ENCODE measurements at places on chromosomes 11 and 22. TPM values are rescaled to one million over a fixed set of nuclear protein-coding genes. Genes with fewer than 3 reads are reported as not detected.

DNA sequence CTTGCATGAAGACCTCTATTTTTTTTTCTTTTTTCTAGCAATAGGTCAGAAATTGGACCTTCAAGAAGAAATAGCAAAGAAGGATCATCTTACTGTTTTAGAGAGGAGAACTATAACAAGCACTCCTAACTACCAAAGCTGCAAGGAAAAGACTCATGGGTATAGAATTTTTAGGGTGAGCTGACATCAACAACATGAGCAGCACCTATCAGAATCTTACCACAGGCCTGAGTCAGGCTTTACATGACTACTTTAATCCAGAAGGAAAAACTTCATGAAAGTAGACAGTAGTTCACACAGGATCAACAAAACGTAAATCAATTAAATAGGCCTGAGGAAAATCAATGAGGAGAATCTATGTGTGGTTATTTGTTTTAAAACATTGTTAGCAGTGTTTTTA, 130.5 kb downstream of the FAM76B start:
- no peak for DNase-seq

GRCh38 chr11:93662175-93662570, 691 bp downstream of the CEP295 start:
- peak; percentile 4 for DNase-seq

GRCh38 chr11:73091521-73092305, 50.4 kb downstream of the FCHSD2 start:
- no peak for DNase-seq

- DNase-seq = no peak
These were observed 22.4 kb downstream of the TOM1 start for GRCh38 chr22:35322126-35322525.

DNA sequence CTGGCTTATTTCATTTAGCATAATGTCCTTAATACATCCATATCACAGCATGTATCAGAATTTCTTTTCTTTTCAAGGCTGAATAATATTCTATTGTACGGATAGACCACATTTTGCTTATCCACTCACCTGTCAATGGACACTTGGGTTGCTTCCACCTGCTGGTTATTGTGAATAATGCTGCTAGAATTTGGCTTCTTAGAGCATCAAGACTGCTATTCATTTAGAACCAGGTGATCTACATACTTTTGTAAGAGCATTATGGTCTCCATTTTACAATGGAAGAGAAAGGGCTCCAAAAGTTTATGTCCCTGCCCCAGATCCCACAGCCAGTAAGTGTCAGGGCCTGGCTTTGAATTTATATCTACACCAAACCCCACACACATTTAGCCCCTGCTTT, 100.7 kb upstream of the CD82 start:
- DNase-seq = no peak

- peak; percentile 9 for DNase-seq
These were observed 7.9 kb downstream of the MUC5B start for GRCh38 chr11:1230456-1231395.

DNA sequence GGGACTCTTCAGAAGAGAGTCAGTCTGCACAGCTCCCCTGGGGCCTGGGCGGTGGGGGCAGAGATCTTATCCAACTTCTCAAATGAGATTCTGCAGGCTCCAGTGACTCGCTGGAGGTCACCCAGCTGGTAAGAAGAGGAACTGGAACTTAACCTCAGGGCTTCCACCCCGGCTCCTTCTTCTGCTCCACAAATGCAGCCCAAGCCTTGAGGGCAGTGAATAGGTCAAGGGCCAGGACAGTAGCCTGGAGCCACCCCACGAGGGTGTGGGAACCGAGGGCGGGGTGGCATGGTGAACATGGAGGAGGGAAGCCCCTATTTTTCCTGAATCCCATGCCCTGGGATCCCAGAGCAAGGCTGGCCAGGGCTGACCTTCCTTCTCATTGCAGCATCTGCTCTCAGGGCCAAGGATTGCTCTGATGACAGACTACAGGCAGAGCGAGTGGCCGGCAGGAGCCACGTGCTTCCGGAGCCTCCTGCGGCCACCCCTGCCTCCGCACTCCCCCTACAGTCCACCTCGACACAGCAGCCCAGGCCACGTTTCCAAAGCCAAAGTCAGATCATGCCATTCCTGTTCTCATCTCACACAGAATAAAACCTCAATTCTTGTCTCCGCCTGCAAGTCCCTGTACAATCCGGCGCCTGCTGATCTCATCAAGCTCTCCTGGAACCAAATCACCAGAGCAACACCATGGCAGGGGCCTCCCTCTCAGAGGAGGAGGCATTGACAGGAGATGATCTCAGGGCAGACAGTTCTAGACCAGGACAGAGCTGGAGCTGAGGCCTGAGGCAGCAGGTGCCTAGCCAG, 21.1 kb upstream of the UPK3A start:
- DNase-seq = no peak

GRCh38 chr11:134407321-134407828, 4.7 kb downstream of the B3GAT1 start:
- no peak for DNase-seq

DNA sequence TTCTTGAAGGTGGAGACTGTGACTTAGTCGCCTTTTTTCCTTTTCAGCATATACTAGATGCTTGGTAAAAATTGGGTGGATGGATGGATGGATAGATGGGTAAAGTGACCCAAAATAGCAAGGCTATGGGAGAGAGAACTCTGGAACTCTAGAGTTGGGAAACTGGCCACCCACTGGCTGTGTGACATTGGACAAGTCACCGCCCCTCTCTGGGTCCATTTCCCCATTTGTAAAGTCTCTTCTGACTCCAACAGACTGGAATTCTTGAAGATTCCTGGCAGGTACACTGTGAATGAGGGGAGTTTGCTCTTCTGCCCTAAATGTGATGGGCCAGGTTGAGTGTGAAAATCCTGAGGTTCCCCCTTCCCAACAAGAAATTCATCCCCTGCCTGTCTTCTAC, 8.0 kb downstream of the TKFC start:
- no peak for DNase-seq

GRCh38 chr11:61281581-61282250, 13.4 kb downstream of the VWCE start:
- DNase-seq = peak; percentile 28

GRCh38 chr11:32630844-32631243, 47.2 kb downstream of the EIF3M start:
- DNase-seq = no peak

- no peak for DNase-seq
These were observed 29.6 kb downstream of the PAK1 start for GRCh38 chr11:77444261-77444660.

- no peak for DNase-seq
These were observed 135.4 kb downstream of the OSBP2 start for GRCh38 chr22:30829901-30830550.

- no peak for DNase-seq
These were observed 17.1 kb downstream of the PCF11 start for GRCh38 chr11:83174008-83174407.

DNA sequence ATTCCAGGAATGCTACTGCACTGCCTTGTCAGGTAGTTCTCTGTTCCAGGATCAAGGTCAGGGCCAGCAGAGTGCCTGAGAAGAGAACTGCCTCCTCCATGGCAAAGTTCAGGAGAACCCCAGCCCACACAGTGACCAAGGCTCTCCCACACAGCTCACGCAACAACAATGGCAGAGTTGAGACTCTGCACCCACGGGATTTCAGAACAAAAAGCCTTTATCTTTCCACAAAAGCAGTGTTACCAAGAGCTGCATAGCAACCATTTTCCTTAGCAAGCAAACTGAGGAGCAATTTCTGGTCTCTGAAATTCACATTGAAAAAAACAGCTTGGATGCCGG, 11.1 kb downstream of the PLAAT3 start:
- no peak for DNase-seq

CATSPERZ gene
- not detected for polyA plus RNA-seq

PLAAT4 gene
- polyA plus RNA-seq = 9.8 TPM

TREH gene
- polyA plus RNA-seq = 0.41 TPM

EIF4G2 gene
- polyA plus RNA-seq = 849 TPM

Measured in renal pelvis (tissue), 12 donors.